ENCODE measurements at places on chromosomes 7 and 10. TPM values are rescaled to one million over a fixed set of nuclear protein-coding genes. Genes with fewer than 3 reads are reported as not detected.
A peak's percentile ranks its signal among the peaks of the same experiment; 100 is the strongest.

Gene ZPBP
- total RNA-seq, result not detected

Gene ITPRID1
- not detected for total RNA-seq

Gene TCF7L2
- total RNA-seq, result 5.0 TPM

Gene SPRN
- under 0.01 TPM for total RNA-seq

Gene FAM107B
- total RNA-seq, result 18.0 TPM

Gene SUN3
- not detected for total RNA-seq

Gene ITIH2
- not detected for total RNA-seq

Gene MOSPD3
- 3.9 TPM for total RNA-seq

Gene GNG11
- 27.2 TPM for total RNA-seq

Gene OLAH
- not detected for total RNA-seq

Gene SLC18A2
- total RNA-seq, result not detected

Gene RBP3
- total RNA-seq, result not detected

- no peak for DNase-seq
Observed at GRCh38 chr10:60394446-60394845, 4.8 kb upstream of the ANK3 start.

GRCh38 chr10:57880446-57881227 lies 387.1 kb downstream of the IPMK start:
- no peak for DNase-seq

GRCh38 chr10:33216661-33217427 lies 117.6 kb downstream of the NRP1 start:
- DNase-seq, result peak; percentile 60

DNA sequence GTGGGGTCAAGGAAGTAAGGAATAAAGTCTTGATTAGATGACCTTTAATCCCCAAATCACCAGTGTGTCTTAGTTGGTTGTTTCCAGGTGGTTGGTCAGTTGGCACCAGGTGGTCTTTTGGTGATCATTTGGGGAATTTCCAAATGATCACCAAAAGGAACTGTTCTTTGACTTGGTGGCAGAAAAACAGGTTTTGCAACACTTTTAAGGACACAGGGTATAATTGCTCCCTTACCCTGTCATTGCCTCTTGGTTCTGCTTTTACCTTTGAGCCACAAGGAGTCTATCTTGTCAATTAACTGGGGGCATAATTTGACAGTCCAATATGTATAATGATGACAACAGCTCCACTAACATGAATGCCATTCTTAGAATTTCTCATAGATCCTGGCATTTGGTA lies 104.2 kb downstream of the ADK start:
- DNase-seq, result no peak

GRCh38 chr7:36942955-36943354 lies 218.7 kb upstream of the AOAH start:
- no peak for DNase-seq

DNA sequence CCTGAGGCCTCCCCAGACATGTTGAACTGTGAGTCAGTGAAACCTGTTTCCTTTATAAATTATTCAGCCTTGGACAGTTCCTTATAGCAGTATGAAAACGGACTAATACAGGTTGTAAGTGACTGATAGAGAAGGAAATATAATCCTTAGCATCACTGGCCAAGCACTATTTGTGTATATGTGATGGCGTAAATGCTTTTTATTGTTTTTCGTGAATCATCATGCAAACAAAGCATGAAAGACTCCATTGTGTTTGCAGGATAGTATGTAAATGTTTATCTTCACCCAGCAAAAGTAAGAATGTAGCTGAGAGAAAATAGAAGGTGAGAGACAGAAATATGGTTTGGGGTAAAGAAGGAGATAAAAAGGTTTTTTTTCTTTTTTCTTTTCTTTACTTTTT lies 92.5 kb upstream of the LRGUK start:
- no peak for DNase-seq

GRCh38 chr10:29802171-29802570 lies 167.4 kb upstream of the SVIL start:
- no peak for DNase-seq

- peak; percentile 91 for DNase-seq
Observed at GRCh38 chr10:70693619-70694335, 21.5 kb downstream of the ADAMTS14 start.

- peak; percentile 67 for DNase-seq
Observed at GRCh38 chr10:110044681-110045080, 36.9 kb downstream of the ADD3 start.
